ENCODE measurements at places on chromosomes 12 and 14.
A peak's percentile ranks its signal among the peaks of the same experiment; 100 is the strongest.

DNA sequence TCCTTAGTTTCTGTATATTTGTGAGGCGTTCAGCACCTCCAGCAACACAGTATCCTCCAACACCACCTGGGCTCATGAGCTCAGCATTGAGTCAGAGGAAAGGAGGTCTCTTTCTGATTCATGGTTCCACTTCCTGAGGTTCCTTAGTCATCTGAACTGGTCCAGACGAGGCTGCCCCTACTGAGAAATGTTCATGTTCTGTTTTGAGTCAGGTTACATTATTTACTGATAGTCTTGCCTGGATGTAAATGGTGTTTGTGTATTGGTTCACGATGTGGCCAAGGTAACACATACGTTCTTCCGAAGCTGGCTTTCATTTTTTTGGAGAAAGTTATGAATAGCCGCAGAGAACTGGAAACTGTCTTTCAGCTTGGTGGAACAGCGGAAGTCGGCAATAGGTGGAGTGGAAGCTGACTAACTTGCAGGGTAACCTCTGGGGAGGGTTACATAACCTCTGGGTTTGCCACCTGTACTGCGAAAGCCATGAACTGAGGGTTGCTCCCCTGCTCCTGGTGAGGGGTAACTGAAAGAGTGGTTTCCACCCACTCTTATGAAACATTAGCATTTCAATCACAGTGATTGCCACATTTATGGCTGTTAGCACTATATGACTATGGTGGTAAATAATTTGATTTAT, 42.2 kb upstream of the MANSC4 start:
- DNase-seq, result no peak

GRCh38 chr14:105193916-105194782, 13.0 kb upstream of the NUDT14 start:
- no peak for DNase-seq

DNA sequence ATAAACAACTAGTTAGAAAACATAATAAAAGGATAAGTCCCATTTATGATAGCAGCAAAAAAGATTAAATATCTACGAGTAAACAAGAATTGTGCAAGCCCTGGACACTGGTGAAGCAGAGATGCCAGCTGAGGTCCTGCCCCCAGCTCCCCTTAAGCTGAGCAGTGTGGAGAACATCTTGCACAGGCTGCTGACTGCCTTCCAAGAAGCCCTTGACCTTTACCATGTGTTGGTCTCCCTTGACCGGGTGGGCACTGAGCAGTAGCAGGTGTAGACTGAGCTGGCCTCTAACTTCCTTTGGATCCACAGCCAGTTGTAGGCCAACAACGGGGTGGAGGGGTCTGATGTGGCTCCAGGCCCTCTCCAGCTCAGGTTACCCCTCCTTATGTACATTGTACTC, 47.7 kb upstream of the PAPLN start:
- DNase-seq, result no peak

- DNase-seq, result no peak
Observed at GRCh38 chr12:132937476-132937875, 18.6 kb downstream of the ZNF605 start.

DNA sequence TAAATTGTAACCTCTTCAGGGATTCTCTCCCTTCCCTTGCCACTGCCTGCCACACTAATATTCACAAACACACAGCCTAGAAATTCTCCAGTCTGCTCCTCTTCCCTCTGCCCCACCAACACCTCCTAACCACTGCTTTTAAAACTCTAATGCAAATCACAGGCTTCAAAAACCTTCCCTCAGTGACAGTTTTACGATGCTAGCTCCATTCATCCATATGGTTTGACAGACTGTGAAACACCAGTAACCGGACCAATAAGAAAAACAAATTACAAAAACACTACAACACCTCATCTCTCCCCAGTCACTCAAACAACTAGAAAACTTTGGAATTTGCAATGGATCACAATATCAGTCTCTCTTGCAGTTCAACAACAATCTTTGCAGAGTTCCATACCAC, 5.7 kb downstream of the DPF3 start:
- no peak for DNase-seq

DNA sequence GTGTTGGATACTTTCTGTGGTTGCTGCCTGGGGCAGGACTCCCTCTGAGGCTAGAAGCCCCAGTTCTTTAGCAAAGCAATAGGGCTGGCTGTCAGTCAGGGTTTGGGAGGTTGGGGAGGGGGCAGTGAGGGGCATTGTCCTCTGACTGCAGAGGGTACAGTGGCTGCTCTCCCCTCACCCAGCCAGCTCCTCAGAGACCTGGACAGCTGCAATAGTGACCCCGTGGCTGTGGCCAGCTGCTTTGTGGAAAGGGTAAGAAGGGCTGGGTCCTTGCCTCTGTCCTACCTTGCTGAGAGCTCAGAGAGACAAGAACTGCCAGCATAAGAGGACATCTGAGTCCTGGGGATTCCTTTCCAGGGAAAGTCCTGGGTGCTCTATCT, 25.8 kb downstream of the PLEKHG3 start:
- DNase-seq, result no peak

GRCh38 chr12:132393991-132394949, 64.9 kb upstream of the GALNT9 start:
- DNase-seq, result no peak

DNA sequence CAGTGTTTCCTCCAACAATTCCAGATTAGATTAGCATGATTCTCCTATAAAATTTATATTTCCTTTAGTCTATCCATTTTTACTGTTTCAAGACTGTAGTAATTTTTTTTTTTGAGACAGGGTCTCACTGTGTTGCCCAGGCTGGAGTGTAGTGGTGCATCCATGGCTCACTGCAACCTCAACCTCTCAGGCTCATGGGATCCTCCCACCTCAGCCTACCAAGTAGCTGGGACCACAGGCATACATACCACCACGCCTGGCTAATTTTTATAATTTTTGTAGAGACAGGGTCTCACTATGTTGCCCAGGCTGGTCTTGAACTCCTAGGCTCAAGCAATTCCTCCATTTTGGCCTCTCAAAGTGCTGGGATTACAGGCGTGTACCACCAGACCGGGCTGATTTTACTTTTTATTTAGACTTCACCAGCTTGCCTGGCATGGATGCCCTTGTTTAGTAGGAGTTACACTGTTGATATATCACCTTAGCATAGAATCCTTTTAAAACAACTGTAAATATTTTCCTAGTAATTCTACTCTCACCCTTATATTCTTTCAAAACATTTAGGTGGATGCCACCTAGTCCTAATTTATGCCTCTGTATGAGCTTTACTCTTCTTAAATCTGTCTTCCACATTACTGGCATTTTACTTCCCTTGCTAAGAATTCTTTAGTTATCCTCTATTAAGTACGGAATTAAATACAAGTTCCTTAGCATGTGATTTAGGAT, 55.8 kb upstream of the LIMA1 start:
- DNase-seq, result no peak

DNA sequence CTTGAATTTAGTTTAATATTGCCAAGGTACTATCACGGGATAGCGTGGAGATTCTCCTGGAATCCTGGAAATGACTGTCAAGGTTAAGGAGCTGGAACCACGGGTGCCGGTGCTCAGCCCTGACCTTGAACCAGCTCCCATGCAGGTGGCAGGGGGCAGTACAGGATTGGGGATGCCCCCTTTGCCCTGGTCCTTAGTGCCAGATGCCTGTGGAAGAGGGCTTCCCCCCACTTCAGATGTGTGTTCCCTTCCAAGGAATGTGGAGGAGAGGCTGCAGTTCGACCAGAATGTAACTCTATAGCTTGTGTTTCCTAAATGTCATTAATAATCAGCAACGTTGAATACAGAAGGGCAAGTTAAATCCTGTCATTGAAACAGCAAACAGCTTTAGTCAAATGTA, 258.9 kb downstream of the VRK1 start:
- no peak for DNase-seq

DNA sequence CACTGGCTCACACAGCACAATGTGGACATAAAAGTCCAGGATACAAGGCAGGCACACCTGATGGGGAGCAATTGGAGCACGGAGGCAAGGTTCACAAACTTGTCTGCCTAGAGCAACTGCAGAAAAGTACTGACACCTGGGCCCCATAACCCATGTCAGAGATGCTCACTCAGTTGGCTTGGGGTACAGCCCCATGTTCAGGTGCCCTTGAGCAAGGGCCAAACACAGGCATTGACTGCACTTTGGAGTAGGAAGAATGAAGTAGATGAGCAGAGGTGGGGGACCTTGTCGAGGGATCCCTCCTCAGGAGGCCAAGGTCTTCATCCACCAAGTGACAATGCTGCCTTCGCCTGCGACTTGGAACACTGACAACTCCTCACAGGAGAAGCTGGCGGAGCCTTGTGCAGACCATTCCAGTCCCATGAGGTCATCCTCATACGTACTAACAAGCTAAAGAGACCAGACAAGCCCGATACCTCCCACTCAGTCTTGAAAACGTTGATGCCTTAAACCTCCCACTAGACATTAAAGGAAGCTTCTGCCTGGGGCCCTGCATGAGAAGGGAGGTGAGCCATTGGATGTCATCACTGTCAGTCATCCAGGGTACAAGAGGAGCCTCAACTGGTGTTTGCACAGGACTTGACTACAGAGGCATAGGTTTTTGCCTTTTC, 42.5 kb upstream of the C14orf180 start:
- DNase-seq, result no peak

DNA sequence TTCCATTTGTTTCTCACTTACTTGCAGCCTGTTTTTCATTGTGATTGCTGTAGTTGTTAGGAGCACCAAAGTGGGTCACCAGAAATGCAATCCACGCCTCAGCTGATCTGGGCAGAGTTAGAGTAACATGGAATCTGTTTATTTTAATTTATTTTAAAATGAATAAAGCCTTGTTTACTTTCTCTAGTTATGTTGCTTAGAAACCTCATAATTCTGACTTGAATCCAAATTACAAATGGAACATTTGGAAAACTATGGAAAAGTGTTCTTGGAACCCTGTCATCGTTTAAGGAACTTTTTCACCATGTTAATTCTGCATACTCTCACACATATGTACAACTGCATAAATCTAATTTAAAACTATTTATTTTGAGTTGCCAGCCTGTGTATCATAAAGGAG, 92.2 kb upstream of the DAAM1 start:
- no peak for DNase-seq

DNA sequence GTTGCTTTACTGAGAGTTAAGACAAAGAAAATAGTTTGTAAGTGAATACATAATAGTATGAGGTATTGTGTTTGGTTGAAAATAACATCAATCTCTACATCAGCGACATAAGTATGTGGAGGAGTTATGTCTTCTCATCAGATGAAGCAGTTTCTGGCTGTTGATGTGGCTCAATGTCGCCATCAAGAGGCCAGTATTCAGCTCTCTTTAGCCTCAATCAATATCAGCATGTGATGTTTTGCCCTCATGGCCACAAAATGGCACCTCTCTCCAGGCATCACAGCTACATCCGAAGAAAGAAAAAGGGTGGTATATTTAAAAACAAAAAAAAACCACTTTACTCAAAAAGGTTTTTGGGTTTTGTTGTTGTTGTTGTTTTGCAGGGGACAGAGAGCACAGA, 302.3 kb upstream of the TMEM132C start:
- no peak for DNase-seq

GRCh38 chr14:82009076-82009475, 475.4 kb upstream of the SEL1L start:
- no peak for DNase-seq

DNA sequence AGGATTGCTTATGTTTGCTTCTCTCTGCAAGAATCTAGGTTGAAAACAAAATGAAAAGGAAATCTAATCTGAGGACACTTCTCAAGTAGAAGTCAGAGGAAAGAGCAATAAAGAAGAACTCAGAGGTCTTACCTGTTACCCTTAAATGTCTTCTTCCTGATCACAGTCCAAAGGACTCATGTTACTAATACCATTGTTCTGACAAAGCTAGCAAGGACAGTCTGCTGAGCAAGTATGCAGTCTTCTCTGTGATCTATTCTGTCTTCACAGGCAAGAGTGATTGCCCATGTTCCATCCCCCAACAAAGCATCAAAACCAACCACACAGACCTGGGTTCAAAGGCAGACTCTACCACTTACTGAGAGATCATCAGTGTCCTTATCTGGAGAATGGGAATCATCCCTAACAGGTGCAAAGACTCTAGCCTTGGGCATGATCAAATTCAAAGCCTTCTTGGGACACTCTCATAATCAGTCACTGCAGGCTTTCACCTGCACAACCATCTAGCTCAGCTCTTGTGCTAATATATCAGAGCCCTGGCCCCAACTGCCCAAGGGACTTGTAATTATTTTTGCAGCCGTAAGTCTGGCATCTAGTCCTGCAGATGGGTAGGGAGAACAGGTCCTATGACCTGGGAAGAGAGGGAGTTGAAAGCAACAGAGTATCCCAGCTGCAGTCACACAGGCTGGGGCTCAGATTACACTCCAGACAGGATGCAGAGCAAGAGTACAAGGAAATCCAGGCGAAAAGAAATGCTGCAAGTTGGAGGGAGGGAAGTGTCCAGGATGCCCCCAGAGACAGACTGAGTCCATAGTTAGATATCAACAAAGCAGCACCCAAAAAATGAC, 97.9 kb upstream of the NUDT4 start:
- DNase-seq, result no peak

DNA sequence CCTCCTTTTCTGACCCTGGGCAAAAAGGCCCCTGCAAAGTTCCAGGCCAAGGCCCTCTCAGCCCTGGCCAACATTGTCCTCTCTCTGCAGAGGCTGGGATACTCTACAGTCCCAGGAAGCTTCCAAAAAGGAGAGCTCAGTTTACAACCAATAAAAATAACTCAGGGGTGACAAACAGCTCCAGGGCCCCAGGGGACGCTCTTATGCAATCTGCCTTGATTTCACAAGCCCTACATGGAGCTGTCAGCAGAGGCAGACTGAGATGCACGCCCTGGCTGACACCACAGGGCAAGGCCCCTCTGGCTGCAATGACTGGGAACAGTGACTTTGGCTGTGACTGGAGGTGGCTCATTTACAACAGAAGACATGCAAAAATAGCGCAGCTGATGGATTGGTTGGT, 129.0 kb upstream of the MED13L start:
- peak; percentile 53 for DNase-seq

- peak; percentile 70 for DNase-seq
Observed at GRCh38 chr12:106138633-106139421, at the start of gene NUAK1. Gene NUAK1, minus strand, starts transcription at chr12:106138954. Its CDS starts 301 bp downstream, at chr12:106138653.

DNA sequence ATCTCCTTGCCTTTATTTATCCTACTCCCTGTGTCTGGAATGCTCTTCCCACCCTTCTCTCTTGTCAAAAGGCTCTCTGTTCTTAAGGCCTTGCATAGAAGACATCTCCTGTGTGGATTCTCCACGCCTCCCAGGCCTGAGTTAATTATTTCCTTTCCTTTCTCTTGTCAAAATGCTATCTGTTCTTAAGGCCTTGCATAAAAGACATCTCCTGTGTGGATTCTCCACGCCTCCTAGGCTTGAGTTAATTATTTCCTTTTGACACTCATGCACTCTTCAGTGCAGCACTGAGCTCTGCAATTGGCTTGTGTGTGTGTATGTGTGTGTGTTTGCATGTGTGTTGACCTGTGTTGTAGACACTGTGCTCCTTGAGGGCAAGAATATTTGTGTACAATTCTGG, 52.1 kb upstream of the DCD start:
- no peak for DNase-seq

- no peak for DNase-seq
Observed at GRCh38 chr12:53465679-53466078, 13.8 kb downstream of the PCBP2 start.

DNA sequence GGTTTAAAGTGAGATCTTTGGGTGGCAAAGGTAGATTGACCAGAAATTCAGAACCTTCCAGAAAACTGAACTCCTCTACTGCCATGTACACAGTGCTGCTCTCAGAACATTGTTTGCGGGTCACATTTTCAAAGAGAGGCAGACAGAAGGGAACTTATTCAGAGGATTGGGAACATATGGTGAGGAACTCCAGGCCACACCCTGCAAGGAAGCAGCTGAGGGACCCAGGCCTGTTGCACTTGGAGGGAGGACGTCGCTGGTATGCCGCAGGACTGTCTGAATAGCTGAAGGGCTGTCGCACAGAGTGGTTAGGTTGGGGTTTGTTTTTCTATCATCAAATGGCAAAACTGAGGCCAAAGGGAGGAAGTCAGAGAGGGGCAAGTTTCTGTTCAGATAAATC, 441.1 kb downstream of the DPF3 start:
- DNase-seq, result no peak
